ENCODE measurements at places on chromosomes 2 and 18.
A peak's percentile ranks its signal among the peaks of the same experiment; 100 is the strongest.

- DNase-seq: no peak
These were observed 51.4 kb upstream of the TMEM87B start for GRCh38 chr2:112003576-112004252.

GRCh38 chr2:195470622-195471021 is 186.4 kb upstream of the SLC39A10 start:
- no peak for DNase-seq

DNA sequence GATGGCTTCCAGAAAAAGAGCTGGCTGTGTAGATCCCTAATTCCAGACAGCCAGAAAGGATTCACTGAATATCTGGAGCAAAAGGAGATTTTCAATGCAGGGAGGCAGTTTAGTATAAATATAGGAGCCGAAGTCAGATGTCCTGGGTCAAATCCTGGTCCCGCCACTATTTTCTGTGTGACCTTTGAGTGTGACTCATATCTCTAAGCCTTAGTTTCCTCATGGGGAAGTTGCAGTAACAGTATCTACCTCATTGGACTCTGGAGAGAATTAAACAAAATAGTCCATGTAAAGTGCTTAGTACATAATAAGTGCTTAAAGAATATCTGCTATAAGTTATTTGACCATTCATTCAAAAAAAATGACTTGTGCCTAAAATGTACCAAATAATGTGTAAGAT is 52.1 kb upstream of the ITGA6 start:
- no peak for DNase-seq

DNA sequence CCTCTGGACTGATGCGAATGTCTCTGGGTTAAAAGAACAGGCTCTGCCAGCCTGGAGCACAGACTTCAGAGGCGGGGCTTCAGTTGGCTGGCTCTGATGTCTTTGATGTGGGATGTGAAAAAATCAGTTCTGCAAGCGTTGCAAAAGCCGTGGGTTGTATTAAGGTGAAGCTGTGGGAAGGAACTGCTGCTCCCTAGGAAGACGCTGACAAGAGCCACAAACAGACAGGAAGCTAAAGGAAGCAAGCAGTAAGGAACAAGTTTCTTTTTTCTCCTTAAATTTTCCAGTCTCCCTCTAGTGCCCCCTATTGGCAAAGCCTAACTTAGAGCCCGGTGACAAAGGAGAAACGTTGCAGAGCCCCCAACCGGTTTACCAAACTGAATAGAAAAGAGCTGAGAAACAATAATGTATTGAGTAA is 239.0 kb downstream of the CCDC178 start:
- DNase-seq: no peak

- no peak for DNase-seq
These were observed 186.3 kb upstream of the HNRNPA3 start for GRCh38 chr2:177026253-177026652.

DNA sequence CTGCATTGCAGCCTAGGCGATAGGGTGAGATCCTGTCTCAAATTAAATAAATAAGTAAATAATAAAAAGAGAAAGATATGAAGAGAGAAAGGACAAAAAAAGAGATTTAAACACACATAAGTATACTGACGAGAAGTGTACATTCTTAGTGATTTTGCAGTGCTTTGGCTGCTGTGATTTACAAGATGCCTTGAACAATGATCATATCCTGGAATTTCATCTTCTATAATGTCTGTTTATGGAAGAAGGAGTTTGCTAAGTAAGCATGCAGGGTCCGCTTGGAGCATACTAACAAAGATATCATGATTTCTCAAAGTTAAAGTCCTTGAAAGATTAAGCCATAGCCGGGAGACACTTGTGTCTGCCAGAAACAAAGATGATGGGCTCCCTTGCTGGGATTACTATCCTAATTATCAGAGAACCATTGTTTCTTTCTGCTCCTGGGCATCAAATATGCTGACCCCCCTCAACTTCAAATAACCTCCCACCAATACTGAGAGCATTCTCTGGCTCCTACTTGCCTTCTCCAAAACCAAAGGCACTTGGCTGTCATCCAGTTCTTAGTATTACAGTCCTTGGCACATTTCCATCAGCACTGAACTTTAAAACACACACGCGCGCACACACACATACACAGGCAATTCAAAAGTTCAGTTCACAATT is 47.5 kb upstream of the STAM2 start:
- no peak for DNase-seq

- peak; percentile 11 for DNase-seq
These were observed 173.1 kb upstream of the STON1 start for GRCh38 chr2:48356701-48357325.

GRCh38 chr2:62140426-62141141 is 55.3 kb upstream of the B3GNT2 start:
- DNase-seq: no peak
